ENCODE measurements at places on chromosomes 13 and 19.

GRCh38 chr13:44857061-44857460 is 132.2 kb downstream of the NUFIP1 start:
- no peak for DNase-seq

- DNase-seq = no peak
Measured at GRCh38 chr13:99974296-99974938, 2.9 kb upstream of the ZIC5 start.

DNA sequence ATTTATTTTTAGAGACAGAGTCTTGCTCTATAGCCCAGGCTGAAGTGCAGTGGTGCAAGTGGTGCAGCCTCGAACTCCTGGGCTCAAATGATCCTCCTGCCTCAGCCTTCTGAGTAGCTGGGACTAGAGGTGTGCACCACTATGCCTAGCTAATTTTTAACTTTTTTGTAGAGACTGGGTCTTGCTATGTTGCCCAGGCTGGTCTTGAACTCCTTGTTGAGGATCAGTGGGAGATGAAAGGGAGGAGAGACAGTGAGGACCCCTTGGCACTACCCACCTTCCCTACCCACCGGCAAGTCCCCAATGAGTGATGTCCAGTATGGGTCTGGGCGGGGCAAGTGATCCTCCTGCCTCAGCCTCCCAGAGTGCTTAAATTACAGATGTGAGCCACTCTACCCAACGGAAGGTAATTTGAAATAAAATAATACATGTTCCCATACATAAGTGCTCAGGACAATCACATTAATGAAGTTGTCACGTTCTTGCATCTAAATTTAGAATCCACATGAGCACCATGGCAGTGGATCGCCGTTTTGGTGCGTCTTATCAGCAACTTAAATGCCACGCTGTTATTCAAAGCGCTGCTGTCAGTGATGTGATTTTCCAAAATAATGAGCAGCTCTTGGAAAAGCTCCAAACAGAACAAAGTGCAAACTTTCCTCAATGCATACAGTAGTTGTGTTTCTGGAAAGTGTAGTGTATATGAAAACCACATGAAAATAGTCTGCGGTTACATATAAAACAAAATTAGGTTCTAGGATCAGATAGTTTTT is 5.9 kb upstream of the ARL11 start:
- DNase-seq = no peak

- no peak for DNase-seq
Measured at GRCh38 chr13:47548294-47548840, 452.7 kb downstream of the SUCLA2 start.

DNA sequence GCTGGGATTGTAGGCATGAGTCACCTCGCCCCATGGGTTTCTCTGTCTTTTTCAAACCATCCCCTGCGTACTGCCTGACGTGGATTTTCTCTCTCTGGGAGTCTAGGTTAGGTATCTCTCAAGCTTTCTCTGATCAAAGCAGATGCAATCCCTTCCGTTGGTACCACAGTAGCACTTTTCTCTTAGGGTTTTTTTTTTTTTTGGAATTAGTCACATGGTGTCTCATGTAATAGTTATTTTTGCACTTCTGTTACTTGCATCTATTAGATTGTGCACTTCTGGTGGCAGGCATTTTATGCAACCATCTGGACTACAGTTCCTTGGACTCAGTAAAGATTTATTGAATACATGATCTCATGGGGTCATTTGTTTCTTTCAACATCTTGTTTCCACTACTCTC is 72.1 kb downstream of the GPC6 start:
- DNase-seq = no peak

DNA sequence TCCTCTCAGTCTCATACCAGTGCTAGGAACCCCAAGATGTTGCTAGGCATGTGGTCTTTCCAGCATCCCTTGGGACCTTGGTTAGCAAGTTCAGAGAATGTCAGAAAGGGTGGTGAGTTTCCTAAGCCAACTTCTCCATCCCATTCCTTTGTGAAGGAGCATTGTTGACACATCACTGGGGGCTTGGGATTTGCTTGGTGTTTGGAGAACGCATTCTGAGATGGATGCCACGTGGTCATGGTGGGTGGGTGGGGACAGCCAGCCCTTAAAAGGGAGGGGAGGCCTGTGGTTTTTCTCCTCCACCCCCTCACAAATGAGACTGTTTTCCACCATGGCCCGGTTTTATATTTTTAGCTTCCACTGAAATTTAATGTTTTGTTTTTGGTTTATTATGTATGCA is 83.3 kb upstream of the ZNF536 start:
- no peak for DNase-seq

DNA sequence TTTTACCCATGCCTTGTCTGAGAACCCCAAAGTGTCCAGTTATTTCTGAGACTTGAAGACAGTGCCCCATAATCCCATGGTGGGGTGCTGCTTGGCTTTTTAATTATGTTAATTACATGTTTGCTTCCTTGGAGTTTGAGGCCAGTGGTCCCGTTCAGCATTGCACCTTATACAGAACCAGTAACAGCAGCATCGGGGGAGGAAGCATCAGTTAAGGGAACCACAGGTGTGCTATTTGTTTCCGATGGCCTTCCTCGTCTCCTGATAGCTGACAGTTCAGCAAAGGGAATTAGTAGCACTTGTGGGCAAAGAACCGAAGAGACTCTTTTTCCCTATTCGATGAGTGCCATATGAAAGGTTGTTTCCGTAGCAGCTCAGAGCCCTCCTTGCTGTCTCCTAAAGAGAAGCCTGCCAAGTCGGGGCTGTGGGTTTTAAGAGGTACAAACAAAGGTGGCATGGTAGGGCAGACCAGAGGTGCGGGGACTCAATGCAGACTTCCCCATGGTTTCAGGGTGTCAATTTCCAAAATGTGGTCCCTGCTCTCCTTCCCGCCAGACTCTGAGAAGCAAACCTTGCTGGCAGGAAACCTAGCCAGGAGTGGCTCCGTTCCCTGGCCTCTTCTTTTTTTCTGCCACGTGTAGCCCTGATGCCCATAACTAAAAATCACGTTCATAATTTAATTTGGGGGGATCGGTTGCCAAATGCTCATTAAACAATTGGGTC is 225.2 kb upstream of the TSHZ3 start:
- no peak for DNase-seq

- DNase-seq = no peak
Measured at GRCh38 chr13:48504606-48505005, 28.3 kb downstream of the RCBTB2 start.

GRCh38 chr13:51895906-51896888 is 34.4 kb downstream of the CCDC70 start:
- no peak for DNase-seq

DNA sequence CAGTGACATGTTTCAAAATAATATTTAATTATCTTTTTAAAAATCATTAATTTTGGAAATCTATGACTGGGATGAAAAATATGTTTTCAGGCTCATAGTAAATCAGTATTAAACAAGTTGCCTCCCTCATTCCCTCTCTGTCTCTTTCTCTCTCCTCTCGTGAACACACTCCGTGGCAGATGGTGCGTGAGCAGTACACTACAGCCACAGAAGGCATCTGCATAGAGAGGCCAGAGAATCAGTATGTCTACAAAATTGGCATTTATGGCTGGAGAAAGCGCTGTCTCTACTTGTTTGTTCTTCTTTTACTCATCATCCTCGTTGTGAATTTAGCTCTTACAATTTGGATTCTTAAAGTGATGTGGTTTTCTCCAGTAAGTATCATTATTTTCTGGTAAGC is 22.7 kb downstream of the SGCG start:
- no peak for DNase-seq

DNA sequence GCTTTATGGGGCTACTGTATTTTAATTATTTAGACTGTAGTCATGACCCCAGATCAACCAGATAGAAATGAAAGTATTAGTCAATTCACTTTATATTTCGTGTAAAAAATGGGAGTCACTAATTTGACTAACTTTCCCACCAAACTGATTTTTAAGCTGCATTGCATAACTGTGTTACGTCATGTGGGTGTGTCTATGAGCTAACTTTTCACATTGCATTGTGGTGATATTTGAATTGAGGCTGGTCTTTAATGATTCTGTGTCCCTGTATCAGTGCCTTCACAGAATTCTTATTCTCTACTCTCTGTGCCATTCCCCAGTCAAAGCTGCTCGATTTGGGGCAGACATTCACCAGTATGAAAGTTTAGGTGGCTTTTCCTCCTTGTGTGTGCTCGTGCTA is 172.7 kb upstream of the MAB21L1 start:
- DNase-seq = no peak

GRCh38 chr13:109227344-109227940 is 558.9 kb downstream of the IRS2 start:
- no peak for DNase-seq

DNA sequence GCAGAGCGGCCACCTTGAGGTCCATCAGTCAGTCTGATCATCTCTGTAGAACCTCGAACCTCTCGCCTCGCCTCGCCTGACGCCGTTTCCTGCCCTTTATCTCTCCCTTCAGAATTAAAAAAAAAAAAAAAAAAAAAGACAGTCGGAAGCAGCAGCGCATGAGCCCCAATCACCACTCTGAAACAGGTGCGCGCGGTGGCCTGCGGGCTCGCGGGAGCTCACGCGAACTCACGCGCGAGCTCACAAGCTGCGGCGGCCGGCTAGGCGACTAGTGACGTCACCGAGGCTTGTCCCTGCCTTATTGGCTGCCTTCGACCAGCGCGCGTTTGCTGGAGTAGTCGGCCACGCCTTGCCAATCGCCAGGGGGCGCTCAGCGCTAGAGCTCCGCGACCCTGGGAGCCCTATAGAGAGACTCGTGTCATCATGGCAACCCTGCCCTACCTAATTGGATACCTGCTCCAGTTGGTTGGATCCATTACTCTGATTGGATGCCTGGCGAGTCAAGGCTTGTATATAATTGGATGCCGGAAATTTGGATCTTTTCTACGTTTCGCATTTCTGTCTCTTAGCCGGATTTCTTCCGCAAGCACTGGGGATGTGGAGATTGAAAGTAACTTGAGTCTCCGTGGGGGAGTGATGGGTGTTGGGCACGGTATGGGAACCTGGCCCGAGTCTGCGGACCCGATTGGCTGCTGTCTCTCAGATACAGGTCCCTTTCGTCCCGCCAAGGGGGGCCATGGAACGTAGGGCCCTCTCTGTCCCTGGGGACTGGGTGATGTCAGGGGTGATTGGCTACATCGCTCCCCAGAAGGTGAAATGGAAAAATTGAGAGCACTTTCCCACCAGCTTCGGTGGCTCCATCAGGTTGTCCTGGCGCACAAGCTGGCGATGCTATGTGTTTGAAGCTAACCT is 31.6 kb downstream of the SYT3 start:
- no peak for DNase-seq

- no peak for DNase-seq
Measured at GRCh38 chr19:51681286-51681941, 11.7 kb upstream of the SPACA6 start.

Measured in activated T-helper 1 cell treated with anti-CD3 and anti-CD28 coated beads, Interleukin-2, amount 50 U/mL, for 16 hours (primary cell).